ENCODE measurements at places on chromosomes 11 and 22.

DNA sequence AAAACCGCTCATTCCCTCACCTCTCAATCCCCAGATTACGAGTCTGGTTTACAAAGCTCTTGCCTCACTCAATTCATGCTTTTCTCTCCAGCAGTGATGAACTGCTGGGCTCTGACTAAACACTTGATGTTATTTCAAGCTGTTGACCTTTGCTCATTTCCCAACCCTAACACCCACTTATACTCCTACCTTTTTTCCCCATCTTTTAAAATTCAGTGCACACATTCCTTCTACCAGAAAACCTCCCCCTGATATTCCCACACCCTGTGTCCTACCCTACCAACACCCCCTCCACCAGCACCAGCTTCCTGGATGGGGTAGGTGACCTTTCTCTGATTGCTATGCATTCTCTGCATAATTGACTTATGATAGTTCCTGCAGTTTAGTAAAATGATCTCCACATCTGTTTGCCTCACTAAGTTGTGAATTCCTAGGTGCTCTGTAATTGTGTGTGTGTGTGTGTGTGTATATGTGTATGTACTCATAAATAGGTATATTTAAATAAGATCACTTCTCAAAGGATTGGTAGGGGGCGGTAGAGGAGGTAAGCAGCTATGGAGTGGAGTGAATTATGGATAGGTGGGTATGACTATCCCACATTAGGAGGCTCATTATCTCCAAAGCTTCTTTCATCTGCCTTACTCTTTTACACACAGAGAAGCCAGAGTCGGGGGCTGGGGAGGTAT lies 842 bp downstream of the HEPACAM start:
- DNase-seq, result peak; percentile 26

- DNase-seq, result peak; percentile 97
These were observed 9.4 kb downstream of the EHD1 start for GRCh38 chr11:64868904-64869570.

DNA sequence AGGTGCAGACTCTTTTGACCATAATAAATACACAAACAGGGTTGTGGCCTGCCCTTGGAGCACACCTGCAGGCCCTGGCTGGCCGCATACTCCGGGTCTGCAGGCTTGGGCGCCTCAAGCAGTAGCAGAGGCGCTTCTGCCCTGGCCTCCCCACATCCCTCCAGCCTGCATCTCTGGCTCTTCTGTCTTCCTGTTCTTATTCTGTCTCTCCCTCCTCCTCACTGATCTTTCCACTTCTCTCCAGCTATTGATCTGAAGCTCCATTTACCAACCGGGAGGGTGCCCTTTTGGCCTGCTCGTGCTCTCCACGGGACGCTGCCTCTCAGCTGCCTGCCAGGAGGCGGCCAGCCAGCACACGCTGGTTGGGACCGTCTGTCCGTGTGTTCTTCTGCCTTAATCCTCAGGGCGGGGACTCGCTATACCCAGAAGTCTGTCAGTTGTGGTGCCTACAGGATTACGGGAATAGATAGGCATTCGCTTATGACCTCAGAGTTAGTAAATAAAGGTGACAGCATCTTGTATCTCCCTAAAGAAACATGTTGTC lies 5.2 kb downstream of the UPB1 start:
- no peak for DNase-seq

GRCh38 chr11:130124096-130124495 lies 35.5 kb upstream of the ST14 start:
- DNase-seq, result no peak

GRCh38 chr22:38784035-38784434 lies 9.9 kb downstream of the DNAL4 start:
- DNase-seq, result no peak

DNA sequence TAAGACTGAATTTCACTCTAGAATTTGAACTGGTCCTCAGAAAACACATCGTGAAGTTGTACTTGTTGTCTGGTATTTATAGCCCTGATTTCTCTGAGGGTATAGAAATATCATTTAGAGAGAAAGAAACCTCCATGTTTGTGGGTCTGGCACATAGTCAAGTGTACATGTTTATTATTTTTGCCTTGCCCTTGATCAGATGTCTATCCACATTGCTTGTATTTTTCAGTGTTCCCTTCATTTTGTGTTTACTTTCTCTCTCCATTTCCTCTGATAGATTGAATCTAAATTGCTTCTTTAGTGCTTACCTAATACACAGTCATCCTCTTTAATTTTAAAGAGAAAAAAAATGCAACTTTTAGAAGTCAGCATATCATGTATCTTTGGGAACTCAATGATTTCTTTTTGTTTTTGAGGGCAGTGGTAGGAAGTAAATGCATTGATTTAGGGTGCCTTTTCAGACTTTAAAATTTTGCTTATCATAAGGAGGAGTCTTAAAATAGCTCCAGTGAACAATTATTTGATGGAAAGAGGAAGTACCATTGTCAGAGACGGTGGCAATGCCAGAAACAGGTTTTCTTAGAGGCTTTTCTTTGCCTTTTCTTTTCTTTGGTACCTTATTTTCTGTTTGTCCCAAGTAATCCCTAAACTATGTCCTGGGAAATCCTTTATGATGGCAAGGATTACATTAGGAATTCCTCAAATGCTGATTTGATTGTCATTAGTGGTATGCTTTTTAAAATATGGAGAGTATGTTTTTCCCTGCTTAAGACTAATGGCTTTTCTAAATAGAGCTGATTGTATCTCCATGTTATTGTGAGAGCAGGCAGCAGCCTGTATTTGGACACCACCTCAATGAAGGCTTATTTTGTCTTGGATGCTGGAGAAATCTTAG lies 29.8 kb upstream of the TECTA start:
- no peak for DNase-seq

DNA sequence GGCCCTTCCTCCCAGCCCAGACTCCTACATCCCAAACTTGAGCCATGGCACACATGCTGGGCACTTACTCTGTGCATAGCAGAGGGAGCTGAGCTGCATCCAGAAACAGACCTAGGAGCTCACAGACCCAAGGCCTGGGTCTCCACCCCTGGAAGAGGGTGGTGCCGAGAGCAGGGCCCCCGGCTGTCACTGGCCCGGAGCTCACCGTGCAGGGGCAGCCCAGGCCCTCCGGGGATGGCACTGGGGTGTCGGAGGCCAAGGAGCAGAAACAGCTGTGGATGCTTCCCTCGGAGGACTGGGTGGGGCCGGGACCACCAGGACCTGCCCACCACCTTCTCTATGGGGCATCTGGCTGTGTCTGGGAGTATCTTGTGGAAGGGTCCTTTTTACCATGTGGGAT lies 4.3 kb upstream of the APOBEC3A start:
- DNase-seq, result no peak

DNA sequence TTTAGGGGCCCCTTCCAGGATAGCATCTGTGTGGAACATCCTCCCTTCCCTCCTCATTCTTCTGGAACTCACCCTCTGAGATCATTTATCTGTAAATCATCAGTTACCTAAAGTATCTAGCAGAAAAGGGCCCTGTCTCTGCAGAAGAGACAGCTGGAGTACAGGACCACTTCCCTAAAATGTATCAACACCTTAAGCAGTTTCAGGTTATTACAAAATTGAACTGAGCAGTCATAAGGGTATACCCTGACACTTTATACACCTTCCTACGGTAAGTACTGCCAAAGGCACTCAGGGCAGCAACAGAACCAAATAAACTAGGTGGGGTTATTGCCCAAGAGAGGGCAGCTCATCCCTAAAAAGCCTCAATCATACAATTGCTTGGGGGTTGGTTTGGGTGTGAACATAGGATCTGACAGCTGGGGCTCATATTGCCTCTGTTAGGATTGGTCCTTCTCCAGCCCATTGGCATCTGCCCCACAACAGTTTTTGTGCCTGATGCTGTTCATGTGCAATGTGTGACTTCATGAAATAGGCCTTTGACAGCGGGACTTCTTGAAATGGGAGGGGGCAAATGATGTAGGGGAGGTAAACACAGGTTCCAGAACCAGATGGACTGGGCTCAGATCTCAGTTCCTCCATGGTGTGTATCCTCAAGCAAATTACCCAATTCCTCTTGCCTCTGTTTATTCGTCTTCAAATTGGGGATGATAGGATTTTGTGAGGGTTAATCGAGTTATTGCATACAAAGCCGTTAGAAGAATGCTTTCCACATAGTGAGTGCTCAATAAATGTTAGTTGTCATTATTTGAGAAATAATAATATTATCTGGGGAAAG lies 2.9 kb downstream of the POU2AF3 start:
- DNase-seq, result no peak

GRCh38 chr22:28004021-28004420 lies 85.0 kb upstream of the PITPNB start:
- DNase-seq, result no peak

GRCh38 chr22:23496445-23496833 lies 83.7 kb downstream of the IGLL1 start:
- no peak for DNase-seq

GRCh38 chr22:20238536-20238900 lies 29.6 kb downstream of the RTN4R start:
- DNase-seq, result no peak

GRCh38 chr11:28582506-28582905 lies 474.3 kb downstream of the METTL15 start:
- DNase-seq, result no peak

GRCh38 chr11:18369398-18369797 lies 25.0 kb upstream of the LDHA start:
- DNase-seq, result no peak

- DNase-seq, result no peak
These were observed 37.8 kb downstream of the STIM1 start for GRCh38 chr11:3893311-3893710.

DNA sequence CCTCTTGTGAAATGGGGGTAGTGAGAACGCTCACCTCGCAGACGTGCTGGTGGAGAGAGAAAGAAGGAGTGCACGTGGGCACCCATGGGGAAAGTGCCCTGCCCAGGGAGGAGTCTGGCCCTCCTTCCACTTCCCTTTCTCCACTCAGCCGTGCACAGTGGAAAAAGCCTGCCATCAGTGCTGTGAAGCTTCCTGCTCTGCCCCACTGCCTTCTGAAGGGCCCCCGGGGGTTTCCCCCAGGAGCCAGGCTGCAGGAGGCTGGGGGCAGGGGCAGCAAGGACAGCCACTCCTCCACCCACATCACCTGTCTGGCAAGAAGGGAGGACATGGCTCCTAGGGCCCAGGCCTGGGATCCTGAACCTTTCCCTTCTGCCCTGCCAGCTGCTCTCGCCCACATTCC lies 7.6 kb downstream of the TP53I11 start:
- DNase-seq, result no peak

- DNase-seq, result no peak
These were observed 125.2 kb downstream of the MICAL2 start for GRCh38 chr11:12235553-12235946.

GRCh38 chr11:90646706-90647105 lies 423.9 kb upstream of the CHORDC1 start:
- DNase-seq, result no peak

DNA sequence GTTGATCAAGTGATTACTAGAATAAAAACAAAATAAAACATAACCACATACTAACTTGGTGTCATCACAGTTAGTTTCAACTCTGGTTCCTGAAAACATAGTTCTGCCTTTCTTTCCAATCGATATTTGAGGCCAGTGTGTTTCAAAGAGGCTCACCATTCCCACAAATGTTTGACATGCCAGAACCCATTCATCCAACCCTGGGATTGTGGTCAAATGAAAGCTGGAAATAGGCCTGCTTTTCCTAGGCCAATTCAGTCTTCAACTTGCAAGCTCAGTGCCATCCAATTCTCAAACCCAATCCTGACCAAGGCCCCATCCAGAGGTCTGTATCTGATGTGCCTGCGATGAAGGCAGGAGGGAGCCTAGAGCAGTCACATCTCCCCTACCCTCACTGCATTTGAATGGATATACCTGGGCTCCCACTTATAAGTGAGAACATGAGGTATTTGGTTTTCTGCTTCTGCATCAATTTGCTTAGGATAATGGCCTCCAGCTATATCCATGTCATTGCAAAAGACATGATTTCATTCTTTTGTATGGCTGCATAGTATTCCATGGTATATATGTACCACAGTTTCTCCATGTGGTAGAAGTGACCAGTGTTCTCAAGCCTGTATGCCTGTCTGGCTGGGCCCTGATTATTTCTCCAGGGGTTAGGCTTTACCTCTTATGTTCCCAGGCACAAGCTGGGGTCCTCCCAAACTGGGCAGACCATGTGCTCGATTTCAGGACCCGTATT lies 143.2 kb downstream of the SWAP70 start:
- DNase-seq, result no peak

DNA sequence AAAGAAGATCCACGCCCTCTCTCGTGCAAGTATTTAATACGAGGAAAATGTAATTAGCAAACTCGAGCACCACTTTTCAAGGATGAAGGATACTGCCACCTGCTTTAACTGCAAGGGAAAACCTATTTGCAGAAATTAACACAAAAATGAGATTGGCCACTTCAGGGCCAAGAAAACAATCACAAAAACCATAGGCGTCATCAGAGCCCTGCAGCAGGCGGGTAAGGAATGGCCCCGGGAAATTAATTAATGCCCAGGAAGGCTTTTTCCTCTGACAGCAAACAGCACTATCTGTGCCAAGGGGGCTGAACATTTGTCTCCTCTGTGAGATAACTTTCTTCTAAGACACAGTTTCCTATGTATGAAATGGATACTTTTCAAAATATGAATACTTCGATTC lies 255.7 kb downstream of the CTTN start:
- no peak for DNase-seq

GRCh38 chr11:90448256-90448655 lies 225.4 kb upstream of the CHORDC1 start:
- DNase-seq, result no peak

GRCh38 chr11:55773138-55773537 lies at the start of gene OR5D13:
TSS of gene OR5D13 (plus strand) at chr11:55773438. CDS start at chr11:55773438, 0 bp downstream.
- DNase-seq, result no peak

GRCh38 chr11:17801166-17801565 lies 66.6 kb downstream of the KCNC1 start:
- DNase-seq, result no peak

DNA sequence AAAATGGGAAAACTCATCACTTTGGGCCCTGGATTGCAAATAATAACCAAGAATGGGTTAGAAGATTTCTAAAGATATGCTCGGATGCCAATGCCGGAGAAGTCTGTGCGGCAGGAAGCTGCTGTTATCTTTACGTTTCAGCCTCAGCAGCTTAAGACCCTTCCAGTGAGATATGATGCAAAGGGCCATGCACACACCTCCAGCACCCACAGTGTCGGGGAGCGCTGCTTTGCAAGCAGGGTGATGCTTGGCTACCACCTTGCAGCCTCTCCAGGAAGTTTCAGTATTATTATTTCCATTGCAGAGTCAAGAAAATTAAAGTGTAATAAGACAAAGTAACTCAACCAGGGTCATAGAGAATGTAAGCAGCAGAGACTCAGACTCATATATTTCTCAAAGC lies 37.3 kb downstream of the LARGE1 start:
- no peak for DNase-seq

DNA sequence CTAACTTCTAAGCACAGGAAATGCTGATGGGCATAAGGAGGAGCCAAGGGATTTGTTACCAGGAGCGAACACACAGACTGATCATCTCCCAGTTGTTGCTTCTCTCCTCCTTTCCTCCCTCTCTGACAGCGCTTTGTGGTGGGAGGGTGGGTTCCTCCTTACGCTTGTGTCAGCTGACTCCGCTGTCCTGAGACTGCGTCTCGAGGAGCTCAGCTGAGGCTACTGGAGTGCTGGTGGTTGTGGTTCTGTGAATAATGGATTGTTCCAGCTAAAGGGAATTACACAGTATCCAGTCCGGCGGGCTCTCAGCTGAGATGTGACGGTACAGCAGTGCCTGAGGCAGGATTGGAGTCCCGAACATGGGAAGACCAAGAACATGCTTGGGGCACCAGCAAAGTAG lies 113.4 kb downstream of the CTNND1 start:
- no peak for DNase-seq

Data from HS-27A (cell line).